ENCODE measurements at places on chromosomes 1 and 21.

DNA sequence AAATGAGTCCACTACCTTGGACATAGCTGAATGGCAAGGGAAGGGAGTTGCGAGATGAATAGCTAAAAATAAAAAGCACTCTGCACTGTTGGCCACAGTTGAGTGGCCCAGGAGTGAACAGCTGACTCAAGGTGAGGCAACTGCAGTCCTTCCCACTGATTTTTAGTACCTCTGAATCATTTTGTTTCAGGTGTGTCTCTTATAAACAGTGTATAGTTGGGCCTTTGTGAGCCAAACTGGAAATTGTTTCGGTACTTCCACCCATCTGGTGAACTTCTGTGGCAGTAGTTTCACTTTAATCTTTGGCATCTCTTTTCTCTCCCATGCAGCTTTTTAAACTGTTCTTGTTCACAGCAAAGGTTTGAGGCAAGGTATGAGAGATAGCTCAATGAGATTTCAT, 122.7 kb downstream of the VAV3 start:
- no peak for DNase-seq

- no peak for DNase-seq
Measured at GRCh38 chr1:5904551-5904950, 87.7 kb downstream of the NPHP4 start.

DNA sequence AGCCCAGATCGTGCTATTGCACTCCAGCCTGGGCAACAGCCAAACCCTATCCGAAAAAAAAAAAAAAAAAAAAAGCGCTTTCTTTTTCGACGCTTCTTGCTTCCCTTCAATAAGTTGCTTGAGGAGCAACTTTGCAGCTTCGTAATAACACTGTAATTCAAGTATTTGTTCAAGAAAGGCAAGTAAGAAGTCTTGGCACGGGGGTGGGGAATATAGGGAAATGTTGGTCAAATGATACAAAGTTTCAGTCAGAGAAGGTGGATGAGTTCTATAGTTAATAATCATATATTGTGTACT, 871 bp upstream of the PSMA5 start:
- DNase-seq: no peak

GRCh38 chr1:180981596-180982387, 40.9 kb downstream of the STX6 start:
- DNase-seq: peak; percentile 16

DNA sequence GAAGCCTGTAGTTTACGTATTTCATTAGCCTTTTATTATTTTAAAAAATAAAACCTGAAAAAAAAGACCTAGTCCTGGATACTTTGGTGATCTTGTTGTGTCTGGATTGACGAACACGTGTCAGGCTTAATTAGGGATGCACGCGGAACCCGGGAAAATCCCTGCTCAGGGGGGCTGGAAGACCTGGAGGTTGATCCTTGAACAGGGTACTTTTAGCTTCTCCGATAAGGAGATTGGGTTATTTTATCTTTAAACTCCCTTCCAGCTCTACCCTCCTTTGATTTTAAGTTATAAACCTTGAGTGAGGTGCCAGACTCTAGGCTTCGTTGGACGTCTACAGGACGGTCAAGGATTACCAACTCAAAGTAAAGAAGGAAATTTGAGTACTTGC, 552 bp upstream of the ZNF691 start:
- no peak for DNase-seq

GRCh38 chr1:241202401-241202800, 154.6 kb downstream of the RGS7 start:
- no peak for DNase-seq

GRCh38 chr1:12730156-12730555, 14.2 kb downstream of the AADACL3 start:
- DNase-seq: no peak

DNA sequence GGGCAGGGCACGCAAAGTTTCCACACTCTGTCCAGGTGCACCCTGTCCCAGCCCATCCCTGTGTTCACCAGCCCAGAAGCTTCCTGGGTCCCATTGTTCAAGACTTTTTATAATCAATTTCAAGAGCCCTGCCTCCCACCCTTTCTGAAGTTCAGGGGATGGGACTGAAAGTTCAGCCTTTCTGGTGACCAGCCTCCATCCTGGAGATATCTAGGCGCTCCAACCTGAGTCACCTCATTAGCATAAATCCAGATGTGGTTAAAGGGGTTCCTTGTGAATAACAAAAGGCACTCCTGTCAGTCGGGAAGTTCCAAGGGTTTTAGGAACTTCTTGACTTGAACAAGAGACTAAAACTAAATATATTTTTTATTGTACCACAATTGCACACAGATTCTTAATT, 48.4 kb upstream of the RAP1A start:
- DNase-seq: no peak

DNA sequence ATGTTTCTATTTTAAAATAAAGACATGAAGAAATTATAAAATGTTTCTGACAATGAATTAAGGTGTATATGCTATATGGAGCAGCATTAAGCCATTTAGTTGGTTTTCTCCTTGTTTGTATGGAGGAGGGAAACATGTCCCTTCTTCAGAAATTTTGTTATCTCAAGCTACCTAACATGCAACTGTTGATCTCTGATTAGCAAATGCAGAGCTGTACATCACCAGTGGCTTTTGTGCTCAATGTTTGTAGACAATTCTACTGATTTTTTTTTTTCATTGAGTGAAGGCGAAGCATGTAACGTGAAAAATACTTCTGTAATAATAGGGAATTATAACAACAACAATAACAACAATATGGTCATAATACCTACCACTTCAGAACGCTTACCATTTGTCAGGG, 463.7 kb downstream of the PLPP3 start:
- no peak for DNase-seq

DNA sequence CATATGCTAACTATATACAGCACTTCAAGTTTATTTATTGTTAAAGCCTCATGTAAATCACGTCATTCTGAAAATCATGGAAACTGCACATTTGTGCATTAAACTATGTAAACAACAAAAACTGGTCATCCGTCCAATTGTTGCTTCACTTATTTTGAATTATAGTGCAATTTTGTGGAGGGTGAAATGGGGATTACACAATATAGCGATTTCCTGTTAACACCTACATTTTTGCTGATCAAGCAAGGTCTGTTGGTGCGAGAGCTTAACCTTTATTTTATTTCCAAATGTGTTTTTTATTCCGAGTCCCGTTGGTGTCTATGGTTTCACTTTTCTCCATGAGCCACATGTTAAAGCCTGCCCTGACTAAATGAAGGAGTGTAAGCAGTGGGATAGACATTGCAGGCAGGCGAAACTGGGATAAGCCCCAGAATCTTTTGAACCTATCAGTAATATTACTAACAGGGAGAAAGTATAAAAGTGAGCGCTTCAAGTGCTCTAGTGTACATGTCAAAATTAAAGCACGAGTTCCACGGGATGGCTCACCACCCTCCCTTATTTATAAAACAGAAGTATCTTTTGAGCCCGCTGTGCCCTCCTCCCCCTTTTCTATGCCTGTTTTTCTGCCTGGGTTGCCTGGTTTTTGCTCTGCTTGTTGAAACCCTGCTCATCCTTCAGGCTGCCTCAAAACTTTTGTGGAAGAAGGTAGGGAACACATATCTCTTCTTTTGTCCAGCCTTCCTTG, 120.7 kb downstream of the NFIA start:
- DNase-seq: no peak

GRCh38 chr1:72097851-72098570, 184.3 kb downstream of the NEGR1 start:
- DNase-seq: no peak

GRCh38 chr1:20375563-20375962, 84.9 kb downstream of the VWA5B1 start:
- no peak for DNase-seq

Data from CD4-positive, alpha-beta T cell treated with Interferon alpha-2 for 1 hour (primary cell).